Hypothalamus (tissue), 51 donors: ENCODE measurements at places on chromosomes 3 and 15.

DNA sequence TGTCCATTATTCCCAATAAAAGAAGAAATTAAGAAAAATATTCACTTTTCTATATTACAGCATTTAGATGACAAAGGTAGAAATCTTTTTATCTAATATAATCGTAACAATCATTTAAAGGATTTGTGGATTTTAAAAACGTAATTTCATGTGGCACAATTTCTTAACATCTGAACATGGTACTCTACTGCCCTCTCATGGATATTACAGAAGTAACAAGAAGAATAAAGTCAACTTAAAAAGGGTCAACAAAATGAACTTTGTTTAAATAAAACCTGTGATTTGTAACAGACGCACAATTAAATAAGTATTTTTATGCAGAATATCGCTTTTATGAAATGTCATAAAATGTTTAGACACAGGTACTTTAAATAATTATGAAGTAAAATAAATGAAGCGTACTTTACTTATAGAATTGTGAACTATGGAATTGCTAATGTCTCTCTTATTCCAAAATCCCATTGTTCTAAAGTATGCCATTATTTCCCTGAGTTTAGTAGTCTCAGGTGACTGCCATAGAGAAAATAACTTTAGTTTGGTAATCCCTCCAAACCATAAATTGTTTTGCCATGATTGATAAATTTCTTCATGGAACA, 366.8 kb upstream of the ZNF385D start:
- no peak for DNase-seq

DNA sequence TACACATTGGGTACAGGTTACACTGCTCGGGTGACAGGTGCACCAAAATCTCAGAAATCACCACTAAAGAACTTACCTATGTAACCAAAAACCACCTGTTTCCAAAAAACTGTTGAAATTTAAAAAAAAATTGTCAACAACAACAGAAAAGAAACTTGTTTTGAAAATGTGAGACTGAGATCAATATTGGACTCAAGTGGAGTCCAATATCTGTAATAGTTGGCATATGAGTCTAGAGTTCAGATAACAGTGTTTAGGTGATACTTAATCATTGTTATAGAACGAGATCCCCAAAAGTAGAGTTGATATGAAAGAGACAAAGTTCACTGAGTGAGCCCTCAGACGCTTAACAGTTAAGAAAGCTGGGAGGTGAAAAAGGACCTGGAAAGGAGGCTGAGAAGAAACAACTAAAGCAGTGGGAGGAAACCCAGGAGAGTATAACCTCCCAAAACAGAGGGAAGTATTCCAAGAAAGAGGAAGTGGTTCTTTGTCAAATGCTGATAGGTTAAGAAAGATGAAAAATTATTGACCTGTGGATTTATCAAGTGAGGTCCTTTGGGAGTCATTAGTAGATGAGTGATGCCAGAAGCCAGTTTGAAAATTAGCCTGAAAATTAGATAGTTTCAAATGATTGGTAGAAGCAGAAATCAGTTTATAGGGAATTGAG, 388.6 kb upstream of the DPH6 start:
- no peak for DNase-seq

DNA sequence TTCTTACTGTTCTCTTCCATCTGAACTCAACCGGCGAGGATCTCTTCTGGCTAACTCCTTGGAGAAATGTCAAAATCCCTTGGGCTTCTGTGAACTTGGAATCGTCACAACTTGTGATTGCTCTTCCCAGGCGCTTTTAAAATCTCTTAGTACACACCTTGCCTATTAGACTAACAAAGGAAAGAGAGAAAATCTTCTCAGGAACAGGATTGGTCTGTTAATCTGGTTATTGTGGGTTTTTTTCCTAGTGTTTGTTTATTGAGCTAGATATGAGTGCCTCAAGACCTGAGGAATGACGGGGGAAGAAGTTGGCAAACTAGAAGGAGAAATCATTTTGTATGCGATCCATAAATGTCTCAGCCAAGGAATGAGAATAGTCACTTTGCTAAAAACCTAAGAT, at the start of gene ATP13A5:
ATP13A5 (minus strand) TSS at position 48 of the 400 bp plus-strand sequence; CDS start at position 20, 28 bp downstream.
- no peak for DNase-seq

DNA sequence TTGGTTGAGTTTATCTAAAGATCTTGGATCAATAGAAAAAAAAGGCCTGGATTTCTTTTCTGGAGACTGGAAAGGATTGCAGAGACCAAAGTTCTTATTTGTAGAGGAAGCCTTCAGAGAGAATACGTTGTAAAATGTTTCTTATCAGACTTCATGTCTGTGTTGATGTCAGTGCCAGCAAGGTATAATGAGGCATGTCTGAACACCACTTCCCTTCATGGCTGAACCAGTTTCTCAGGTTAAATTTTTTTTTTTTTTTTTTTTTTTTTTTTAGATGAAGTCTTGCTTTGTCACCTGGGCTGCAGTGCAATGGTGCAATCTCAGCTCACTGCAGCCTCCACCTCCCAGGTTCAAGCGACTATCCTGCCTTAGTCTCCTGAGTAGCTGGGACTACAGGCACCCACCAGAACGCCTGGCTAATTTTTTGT, 17.8 kb upstream of the ZNF774 start:
- DNase-seq = no peak

DNA sequence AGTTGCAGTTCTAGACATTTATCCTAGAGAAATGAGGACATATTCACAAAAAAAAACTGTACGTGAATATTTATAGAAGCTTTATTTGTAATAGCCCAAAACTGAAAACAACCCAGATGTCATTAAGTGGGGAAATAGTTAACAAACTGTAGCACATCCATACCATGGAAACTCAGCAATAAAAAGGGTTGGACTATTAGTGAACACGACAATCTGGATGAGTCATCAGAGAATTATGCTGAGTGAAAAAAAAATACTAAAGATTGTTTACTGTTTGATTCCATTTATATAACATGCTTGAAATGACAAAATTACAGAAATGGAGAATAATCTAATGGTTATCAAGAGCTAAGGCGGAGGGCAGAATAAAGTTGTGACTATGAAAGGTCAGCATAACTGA, 59.5 kb downstream of the CPA3 start:
- DNase-seq = no peak

- DNase-seq = no peak
These were observed 205.6 kb downstream of the FEZF2 start for GRCh38 chr3:62167566-62168262.

GRCh38 chr15:42146551-42147430, 9.6 kb downstream of the PLA2G4F start:
- no peak for DNase-seq

DNA sequence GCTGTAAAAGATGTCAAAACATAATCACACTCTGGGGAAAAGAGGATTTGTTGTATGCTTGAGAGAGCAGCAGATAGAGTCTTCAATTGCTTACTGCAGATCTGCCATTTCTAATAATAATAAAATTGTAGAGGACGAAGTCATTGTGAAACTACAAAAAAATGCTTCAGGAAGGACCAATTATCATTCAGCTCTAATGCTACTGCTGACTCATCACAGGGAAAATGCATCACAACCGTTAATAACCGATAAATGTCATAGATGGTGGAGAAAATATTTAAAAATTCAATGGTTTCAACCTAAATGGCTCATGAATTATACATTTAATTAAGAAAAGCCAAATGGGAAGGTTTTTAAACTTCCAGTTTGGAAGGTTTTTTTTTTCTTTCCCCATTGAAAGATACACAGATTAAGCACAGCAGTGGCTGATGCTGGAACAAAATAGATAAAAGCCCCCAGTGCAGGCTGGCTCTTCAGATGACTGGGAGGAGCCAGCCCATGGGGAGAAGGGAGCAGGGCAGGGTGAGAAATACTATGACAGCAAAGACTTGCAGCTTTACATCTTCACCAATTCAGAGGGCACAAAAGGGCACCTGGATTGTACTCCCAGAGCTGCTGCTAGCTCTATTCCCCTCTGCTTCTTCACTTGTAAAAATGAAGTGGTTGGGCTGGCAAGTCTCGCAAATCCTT, 196.1 kb downstream of the CNTN6 start:
- no peak for DNase-seq

DNA sequence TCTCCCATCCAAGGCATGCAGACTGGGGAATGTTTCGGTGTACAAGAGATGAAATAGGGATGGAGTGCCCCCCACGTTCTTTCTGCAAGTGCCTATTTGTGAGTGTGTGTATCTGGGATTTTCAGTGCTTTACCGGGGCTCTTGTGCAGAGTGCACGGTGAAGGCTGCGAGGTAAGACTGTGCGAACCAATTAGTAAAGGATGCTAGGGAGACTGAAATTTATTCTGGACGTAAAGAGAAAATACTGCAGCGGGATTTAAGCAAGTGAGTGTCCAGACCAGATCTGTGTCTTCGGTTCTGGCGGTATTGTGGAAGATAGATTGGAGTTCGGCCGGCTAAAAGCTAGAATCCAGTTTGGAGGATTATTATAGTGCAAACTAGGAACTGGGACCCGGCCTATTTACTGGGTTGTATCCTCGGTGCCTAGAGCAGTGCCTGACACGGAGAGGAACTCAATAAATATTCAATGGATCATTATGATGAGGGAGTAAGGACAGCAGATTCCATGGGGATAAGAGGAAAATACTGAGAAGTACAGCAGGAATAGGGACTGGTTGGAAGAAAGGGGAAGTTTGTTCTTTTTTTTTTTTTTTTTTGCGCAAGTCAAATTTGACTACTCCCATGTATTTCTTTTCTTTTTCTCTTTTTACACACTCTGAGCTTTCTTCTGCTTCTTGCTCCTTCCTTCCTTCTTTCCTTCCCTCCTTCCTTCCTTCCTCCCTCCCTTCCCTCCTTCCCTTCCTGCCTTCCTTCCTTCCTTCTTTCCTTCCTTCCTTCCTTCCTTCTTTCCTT, 580 bp upstream of the MAGEF1 start:
- no peak for DNase-seq

- DNase-seq = no peak
These were observed 51.5 kb downstream of the TGFBR2 start for GRCh38 chr3:30657914-30658313.

- no peak for DNase-seq
These were observed 117.7 kb downstream of the GBE1 start for GRCh38 chr3:81643721-81644120.

DNA sequence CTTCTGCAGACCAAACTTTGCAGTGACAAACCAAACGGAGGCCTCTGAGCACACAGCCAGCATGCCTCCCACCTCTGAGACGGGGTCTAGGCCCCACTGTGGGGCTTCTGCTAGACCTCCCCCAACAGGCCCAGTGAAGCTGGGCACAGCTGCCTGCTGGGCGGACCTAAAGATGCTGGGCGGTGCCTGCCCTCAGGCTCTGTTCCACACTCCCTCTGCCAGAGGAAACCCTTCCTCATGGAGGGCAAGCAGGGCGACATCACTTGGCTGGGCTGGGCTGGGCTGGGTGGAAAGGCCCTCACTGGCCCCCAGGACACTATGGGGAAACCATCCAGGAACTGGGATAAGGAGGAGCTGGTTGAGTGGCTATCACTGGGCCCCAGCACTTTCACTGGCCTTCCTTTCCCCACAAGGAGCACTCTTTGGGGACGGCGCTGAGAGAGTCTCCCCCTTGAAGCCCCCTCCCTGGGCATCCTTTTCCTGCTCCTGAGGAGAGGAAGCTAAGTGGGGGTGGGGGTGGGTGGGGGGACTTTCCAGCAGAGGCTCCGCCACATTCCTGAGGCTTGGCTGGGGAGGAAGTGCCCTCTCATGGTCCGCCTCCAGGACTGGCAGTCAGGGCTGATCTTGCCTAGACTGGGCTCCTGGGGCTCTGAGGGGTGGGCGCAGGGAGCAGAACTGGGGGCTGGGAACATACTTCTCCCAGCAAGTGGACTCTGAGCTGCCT, 98.1 kb upstream of the HACD2 start:
- DNase-seq = no peak

DNA sequence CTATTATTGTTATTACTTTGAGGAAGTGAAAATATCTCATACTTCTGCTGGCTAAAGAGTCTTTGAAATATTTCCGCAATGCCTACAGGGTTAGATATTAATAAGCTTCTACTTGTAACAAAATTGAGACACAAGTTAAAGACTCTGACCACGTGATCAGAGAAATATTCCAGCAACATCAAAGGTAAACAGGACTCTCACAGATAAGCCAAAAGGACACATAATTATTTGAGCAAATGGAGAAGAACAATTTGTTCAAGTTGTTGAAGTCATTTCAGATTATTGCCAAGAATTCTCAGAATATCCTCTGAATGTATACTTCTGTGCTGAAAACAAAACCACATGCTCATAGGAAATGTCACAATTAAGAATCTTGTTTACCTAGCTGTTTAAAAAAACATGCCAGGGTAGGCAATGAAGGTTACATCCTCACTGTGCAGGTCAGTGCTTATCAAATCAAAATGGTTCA, 225.8 kb upstream of the ALCAM start:
- DNase-seq = no peak

DNA sequence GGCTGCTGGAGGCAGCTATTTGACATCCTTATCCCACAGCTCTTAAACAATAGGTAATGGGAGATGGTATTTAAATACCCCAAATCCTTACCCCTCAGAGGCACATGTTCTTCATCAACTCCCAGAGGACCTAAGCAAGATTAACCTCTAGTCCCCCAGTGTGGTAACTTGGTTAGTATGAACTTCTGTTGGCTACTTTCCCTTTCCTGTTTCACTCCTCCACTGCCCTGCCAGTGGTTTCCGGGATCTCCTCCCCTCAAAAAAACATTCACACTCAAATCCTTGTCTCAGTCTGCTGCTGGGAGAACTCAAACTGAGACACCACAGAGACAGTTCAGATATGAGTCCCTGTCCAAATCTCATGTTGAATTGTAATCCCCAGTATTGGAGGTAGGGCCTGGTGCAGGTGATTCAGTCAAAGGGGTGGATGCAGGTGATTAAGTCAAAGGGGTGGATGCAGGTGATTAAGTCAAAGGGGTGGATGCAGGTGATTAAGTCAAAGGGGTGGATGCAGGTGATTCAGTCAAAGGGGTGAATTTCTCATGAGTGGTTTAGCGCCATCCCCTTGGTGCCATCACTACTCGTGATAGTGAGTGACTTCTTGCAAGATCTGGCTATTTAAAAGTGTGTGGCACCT, 335.0 kb upstream of the CTNNB1 start:
- DNase-seq = no peak

DNA sequence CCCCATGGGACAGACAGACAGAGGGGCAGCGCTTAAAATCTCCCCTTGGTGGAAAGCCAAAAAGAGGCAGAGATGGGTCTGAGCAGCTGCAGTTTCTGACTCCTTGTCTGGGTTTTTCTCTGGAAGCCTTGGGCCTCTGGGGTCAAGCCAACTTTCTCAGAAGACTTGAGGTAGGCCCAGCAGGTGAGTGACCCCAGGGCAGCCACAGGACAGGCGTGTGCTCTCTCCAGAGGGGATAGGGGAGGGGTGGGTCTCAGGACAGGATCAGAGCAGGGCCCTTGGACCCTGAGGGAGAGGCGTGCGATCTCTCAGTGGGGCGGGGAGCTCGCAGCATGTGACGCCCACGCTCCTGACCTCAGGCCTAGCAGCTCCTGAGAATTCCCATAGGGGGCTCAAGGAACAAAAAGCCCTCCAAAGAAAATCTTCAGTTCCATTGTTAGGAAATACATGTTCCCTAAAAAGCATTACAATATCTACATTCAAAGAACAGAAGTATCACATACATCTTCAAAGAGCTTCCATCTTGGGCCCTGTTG, 34.6 kb upstream of the DUSP7 start:
- no peak for DNase-seq
